ENCODE measurements at places on chromosomes 12 and 14. TPM values are rescaled to one million over a fixed set of nuclear protein-coding genes. Genes with fewer than 3 reads are reported as not detected.

- DNase-seq, result no peak
- peaks cover 3% of the 10 kb centered on the region for H3K36me3 ChIP-seq
- no peaks in the 10 kb centered on the region for H3K27me3 ChIP-seq
- no peaks in the 10 kb centered on the region for H3K4me1 ChIP-seq
- H3K4me3 ChIP-seq, result no peak overlapping the region
These were observed 87.4 kb downstream of the HCAR2 start for GRCh38 chr12:122615780-122616179.

DNA sequence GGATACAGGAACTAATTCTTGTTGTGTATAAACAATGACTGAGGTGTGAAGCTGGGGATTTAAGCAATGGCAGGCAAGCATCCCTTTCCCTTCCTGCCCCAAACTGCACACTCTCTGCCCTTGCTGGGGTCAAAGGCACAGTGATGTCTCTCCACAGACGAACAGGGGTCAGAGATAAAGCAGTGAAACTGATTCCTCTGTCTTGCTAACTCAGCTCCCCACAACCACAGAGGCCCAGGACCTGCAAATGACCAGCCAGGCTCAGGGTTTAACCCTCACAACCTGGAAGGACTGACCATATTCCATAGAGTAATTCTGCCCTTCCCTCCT lies 67.2 kb downstream of the CCDC88C start:
- DNase-seq, result no peak
- no peaks in the 10 kb centered on the region for H3K27me3 ChIP-seq
- peak overlapping the region; percentile 25 for H3K4me3 ChIP-seq
- no peaks in the 10 kb centered on the region for H3K36me3 ChIP-seq

GRCh38 chr14:98949051-98949450 lies 322.9 kb downstream of the BCL11B start:
- H3K36me3 ChIP-seq, result no peaks in the 10 kb centered on the region
- no peak for DNase-seq
- no peaks in the 10 kb centered on the region for H3K27me3 ChIP-seq
- H3K4me1 ChIP-seq, result peaks cover 7% of the 10 kb centered on the region
- H3K4me3 ChIP-seq, result no peak overlapping the region

DNA sequence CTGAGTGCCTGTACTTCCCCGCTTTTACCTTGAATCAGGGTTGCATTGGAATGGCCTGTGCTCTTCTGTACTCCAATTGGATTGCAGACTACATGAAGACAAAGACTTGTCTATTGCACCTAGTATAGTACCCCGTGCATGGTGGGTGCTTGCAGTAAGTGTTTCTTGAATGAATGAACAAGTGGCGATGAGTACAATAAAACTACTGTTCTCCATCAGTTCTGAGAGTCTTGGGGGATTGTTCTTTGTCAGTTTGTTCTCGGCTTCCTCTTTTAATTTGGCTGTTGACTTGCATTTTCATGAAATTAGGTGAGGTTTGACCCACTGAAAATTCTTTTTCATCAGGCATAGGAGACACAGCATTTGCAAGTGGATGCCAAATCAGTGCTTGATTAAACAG lies 34.1 kb downstream of the ERH start:
- H3K36me3 ChIP-seq, result no peaks in the 10 kb centered on the region
- H3K4me3 ChIP-seq, result no peak overlapping the region
- no peak for DNase-seq
- H3K27ac ChIP-seq, result no peak overlapping the region

DNA sequence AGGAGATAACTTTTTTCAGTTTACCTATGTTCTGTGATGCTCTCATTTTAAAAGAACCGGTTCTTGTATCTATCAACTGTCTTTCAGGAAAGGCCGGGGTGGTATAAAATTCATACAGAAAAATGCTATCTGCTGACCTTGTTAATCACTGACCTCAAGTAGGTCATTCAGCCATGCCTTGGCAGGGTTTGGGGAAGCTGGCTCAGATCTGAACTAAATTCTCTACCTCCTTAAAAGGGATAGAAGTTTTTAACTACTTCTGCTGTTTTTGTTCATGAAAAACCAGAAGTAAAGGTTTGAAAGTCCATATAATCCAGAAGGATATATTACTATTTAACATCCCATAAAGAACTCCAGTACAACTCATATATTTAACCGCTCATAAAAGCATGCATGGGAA lies 10.1 kb downstream of the MYRFL start:
- no peak overlapping the region for H3K4me3 ChIP-seq
- no peak overlapping the region for H3K27ac ChIP-seq
- no peaks in the 10 kb centered on the region for H3K27me3 ChIP-seq
- DNase-seq, result no peak
- H3K36me3 ChIP-seq, result no peaks in the 10 kb centered on the region

DNA sequence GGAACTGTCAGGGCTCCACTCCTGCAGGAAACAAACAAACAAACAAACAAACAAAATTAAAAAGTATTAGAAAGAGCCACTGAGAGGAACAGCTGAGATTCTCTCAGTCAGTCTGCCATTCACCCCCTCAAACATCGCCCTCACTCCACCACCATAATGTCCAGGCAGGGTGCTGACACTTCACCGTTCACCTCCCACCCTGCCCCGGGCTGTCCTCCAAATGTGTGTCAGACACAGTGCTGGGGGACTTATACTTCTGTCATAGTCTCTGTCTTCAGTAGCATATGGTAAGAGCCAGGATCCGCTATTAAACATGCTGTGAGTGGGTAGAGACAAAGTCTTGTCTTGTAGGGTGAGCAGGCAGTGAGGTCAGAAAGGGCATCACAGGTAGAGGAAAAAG lies 28.3 kb downstream of the KRT18 start:
- H3K27ac ChIP-seq, result no peak overlapping the region
- H3K36me3 ChIP-seq, result no peaks in the 10 kb centered on the region
- peaks cover 15% of the 10 kb centered on the region for H3K4me1 ChIP-seq
- DNase-seq, result no peak

GRCh38 chr12:45878630-45879255 lies 111.6 kb downstream of the SCAF11 start:
- DNase-seq, result peak; percentile 16
- no peak overlapping the region for H3K4me3 ChIP-seq
- H3K27me3 ChIP-seq, result no peaks in the 10 kb centered on the region
- peaks cover 16% of the 10 kb centered on the region for H3K36me3 ChIP-seq
- peak overlapping the region; percentile 23 for H3K27ac ChIP-seq

- no peaks in the 10 kb centered on the region for H3K36me3 ChIP-seq
- no peak overlapping the region for H3K4me3 ChIP-seq
- H3K4me1 ChIP-seq, result no peaks in the 10 kb centered on the region
- H3K27ac ChIP-seq, result no peak overlapping the region
- peak; percentile 20 for DNase-seq
These were observed 38.2 kb upstream of the CRADD start for GRCh38 chr12:93638954-93639353.

DNA sequence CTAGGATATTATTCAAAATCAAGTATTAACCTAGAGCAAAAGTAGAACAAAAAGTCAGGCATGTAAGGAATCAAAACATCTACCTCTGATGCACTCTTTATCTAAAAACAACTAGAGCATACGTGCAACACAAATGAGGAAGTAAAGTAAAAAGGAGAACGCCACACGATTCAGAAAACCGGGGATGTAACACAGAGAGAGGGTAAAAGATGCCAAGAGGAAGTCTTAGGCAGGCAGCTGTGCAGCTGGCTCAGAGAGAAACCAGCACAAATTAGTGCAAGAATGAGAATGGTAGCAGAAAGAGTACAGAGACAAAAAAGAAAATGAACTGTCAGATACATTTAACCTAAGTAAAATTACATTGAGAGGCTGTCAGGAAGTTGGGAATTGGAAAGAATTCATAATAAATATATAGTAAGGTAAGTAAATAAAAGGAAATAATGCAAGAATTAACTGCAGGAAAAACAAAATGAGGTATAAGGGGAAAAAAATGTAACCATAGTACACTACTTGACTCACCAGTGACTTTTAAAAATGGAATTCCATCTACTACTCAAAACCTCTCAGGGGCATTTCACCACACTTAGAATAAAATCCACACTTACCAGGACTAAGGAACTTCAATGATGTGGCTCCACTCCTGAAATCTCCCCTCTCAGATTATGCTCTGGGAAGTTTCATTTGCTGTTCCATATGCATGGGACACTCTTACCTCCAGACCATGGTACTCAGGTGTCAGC lies 17.1 kb downstream of the BCAT1 start:
- peak; percentile 27 for DNase-seq
- H3K27ac ChIP-seq, result no peak overlapping the region
- no peak overlapping the region for H3K4me3 ChIP-seq
- H3K36me3 ChIP-seq, result no peaks in the 10 kb centered on the region
- no peaks in the 10 kb centered on the region for H3K4me1 ChIP-seq
- no peaks in the 10 kb centered on the region for H3K27me3 ChIP-seq

- DNase-seq, result peak; percentile 53
- H3K4me3 ChIP-seq, result peak overlapping the region; percentile 4
- H3K4me1 ChIP-seq, result no peaks in the 10 kb centered on the region
- H3K27me3 ChIP-seq, result no peaks in the 10 kb centered on the region
- H3K27ac ChIP-seq, result peak overlapping the region; percentile 42
These were observed 217.4 kb upstream of the RTL1 start for GRCh38 chr14:101120641-101121507.

- no peaks in the 10 kb centered on the region for H3K27me3 ChIP-seq
- H3K4me3 ChIP-seq, result no peak overlapping the region
- peak; percentile 23 for DNase-seq
These were observed 59.6 kb upstream of the EEA1 start for GRCh38 chr12:92988622-92989130.

GRCh38 chr12:56358836-56359532 lies 923 bp downstream of the STAT2 start:
- H3K4me3 ChIP-seq, result peak overlapping the region; percentile 69
- DNase-seq, result peak; percentile 41
- H3K4me1 ChIP-seq, result peaks cover 26% of the 10 kb centered on the region
- H3K27ac ChIP-seq, result peak overlapping the region; percentile 88
- H3K27me3 ChIP-seq, result no peaks in the 10 kb centered on the region
- H3K36me3 ChIP-seq, result peaks cover 28% of the 10 kb centered on the region

- peak within 1 kb of the TSS; percentile 16 for H3K27ac ChIP-seq
- peaks cover 62% of the 10 kb centered on the region for H3K27me3 ChIP-seq
- DNase-seq, result peak; percentile 36
- H3K4me3 ChIP-seq, result peak within 1 kb of the TSS; percentile 46
- peaks cover 22% of the 10 kb centered on the region for H3K4me1 ChIP-seq
These were observed at the start of gene PIANP for GRCh38 chr12:6700646-6701051. Gene PIANP, minus strand, starts transcription at chr12:6700815. Its CDS starts 2,754 bp downstream, at chr12:6698061.

GRCh38 chr14:95220663-95221231 lies 63.4 kb upstream of the DICER1 start:
- H3K36me3 ChIP-seq, result peaks cover 34% of the 10 kb centered on the region
- H3K4me1 ChIP-seq, result no peaks in the 10 kb centered on the region
- H3K4me3 ChIP-seq, result no peak overlapping the region
- no peak overlapping the region for H3K27ac ChIP-seq
- no peaks in the 10 kb centered on the region for H3K27me3 ChIP-seq
- peak; percentile 41 for DNase-seq

DNA sequence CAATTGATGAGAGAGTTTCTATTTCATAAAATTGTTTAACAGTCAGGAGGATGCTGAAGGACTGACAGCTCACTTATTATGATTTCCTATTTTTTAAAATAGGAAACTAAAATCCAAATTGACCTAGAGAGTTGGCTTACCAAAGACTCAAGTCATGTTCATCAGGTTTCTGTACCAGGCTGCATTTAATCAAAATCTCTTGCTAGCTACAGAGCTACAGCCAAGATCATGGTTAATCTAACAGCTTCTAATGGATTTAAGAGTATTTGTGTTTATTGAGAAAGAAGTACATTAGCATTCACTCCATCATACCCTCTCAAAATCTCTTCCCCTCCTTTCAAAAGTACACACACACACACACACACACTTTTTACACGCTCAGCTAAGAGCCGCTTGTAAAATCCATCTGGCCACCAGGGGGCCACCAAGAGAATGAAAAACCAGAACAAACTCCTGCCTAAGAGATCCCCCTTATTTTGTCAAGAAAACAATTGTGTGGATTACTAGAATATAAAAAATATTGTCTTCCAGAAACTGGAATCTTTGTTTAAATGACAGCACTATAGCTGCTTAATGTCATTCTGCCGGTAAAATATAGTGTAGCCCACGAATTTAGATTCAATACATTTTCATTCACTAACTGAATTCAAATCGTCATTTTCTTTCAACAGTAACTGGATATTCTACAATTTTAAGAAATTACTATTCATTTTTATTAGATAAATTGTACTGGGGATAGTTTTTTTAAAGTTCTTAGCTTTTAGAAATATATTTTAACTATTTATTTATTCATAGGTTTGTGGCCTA lies 334.0 kb downstream of the BTG1 start:
- no peaks in the 10 kb centered on the region for H3K27me3 ChIP-seq
- no peaks in the 10 kb centered on the region for H3K36me3 ChIP-seq
- H3K27ac ChIP-seq, result no peak overlapping the region

FITM1 gene
- total RNA-seq, result not detected

SMIM41 gene
- 1.1 TPM for total RNA-seq

EPYC gene
- not detected for total RNA-seq

ERP27 gene
- total RNA-seq, result not detected

NRIP2 gene
- total RNA-seq, result 4.7 TPM
